ENCODE measurements at places on chromosomes 4 and X.

DNA sequence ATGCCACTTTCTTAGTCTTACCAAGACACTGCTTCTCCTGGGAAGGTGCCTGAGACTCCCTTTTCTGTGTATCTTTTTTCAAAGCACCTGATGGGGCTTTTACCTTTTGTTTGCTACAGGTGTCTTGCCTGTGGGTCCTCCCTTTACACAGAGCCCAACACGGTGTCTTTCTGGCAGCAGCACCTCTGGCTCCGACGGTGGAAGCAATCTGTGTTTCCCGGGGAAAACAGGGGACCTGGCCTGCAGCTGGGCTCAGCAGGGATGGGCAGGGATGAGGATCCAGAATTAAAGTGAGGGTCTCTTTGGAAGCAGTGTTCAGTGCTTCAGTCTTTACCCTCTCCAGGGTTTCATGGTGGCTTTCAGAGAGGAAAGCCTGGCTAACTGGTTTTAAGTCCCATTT lies 11.3 kb downstream of the POU4F2 start:
- DNase-seq = no peak

GRCh38 chrX:118945921-118946320 lies 28.5 kb upstream of the LONRF3 start:
- DNase-seq = no peak

DNA sequence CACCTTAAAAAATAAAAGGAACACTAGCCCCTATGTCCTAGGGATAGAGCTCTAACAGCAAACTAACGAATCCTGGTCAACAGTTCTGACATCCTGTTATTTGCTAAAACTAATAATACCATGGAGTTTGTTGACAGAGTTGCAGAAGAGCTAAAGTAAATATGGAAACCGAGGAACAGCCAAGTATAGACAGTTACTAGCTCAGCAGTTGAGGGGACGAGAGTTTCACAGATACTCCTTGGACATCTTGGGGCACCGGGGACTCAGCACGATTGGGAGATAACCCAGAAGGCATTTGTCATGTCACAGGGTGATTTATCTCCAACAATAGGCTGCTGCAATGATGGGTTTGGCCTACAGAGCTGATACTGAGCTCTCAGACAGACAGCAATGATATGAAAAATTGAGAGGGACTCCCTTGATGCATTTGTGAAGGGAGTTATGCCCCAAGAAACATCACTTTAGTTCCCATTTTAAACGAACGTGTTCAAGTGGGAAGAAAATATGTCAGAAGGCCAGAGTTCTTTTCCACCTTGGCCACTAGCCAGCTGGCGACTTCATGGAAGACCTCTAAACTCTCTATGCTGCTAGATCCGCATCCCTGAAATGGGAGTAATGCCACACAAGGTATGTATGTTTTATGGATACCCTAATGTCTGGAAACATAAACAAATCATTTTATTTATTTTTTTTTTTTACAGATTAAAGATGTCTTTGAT lies 48.6 kb downstream of the TSC22D3 start:
- no peak for DNase-seq

- no peak for DNase-seq
These were observed 880 bp downstream of the UNC5C start for GRCh38 chr4:95547715-95548471.

GRCh38 chrX:3204606-3205005 lies 141.8 kb downstream of the MXRA5 start:
- no peak for DNase-seq

- no peak for DNase-seq
These were observed 48.3 kb downstream of the CD99L2 start for GRCh38 chrX:150849996-150850720.

DNA sequence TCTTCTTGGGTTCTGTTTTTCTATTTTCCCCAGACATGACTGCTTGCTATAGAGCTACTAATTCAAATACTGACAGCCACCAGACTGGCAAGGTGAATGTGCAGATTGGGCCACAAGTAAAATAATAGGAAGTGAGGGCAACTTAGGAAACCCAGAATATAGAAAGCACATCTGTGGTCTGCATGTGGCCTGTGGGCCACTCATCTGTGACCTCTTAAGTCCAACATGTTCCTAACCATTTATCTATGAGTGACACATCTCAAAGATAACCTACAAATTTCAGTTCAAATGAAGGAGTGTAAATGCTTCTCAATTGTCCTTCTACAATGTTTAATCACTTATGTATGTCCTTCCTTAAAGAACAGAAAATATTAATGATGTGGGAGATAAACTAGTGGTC lies 128.9 kb downstream of the REELD1 start:
- no peak for DNase-seq

- DNase-seq = no peak
These were observed 28.7 kb downstream of the LDB2 start for GRCh38 chr4:16869594-16870245.

DNA sequence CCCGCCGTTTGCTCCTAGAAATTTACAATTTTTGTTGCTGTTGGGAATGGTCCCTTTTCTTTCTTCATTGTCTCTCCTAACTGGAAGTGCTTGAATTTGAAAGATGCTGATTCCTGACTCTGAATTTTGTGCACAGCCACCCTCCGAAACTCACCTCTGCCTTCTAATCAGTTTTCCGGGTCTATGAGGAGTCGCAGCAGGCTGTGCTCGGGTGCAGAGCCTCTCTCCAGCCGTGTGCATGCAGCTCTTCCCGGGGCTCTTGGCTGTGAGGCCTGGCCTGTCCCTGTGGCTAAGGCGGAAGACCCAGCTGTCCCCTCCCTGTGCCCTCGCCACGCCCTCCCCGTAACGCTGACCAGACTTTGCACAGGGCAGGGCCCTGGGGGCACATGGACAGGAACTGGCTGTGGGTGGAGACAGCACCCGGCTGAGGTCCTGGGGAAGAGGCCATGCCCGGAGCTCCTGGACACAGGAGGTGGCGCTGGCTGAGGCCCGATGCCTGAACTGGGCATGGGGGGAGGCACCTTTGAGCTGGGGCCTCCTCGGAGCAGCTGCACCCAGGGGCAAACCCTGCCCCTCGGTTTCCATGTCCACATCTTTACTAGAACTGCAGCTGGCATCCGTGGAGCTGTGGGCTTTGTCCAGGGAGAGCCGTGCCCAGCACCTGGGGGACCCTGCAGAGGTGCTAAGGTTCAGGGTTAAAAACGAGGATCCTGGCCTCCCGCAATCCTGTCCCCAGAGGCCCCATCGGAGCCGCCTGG lies 32.6 kb upstream of the SPON2 start:
- DNase-seq = no peak

DNA sequence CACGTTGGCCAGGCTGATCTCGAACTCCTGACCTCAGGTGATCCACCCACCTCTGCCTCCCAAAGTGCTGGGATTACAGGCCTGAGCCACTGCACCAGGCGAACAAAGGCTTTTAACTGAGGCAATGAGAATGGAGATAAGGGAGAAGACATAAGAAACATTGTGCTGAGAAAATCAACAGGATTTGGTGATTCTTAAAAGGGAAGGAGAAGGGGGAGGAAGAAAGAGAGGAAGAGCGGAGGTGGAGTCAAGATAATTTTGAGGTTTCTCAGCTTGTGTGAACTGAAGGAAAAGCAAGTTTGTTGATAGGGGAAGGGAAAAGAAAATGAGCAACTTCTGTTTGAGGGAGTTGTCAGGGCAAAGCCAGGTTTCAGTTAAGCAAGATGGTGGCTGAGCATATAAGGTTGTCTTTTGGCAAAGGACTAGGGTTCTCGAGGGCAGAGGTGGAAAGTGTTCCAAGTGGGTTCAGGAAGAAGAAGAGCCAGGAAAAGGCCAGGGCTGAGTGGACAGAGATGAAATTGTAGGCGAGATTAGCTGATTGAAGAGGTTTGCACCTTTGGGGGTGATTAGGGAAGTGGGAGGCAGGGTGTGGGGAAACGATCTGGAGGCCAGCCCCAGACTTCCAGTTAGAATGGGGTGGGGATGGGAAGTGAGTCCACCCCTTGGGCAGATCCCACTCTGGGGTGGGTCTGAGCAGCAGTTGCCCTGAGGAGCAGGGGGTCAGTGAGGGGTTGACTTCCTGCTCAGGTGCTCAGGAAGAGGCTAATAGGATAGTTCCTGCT lies 7.8 kb downstream of the DOCK11 start:
- no peak for DNase-seq

GRCh38 chr4:77163641-77164040 lies 6.6 kb downstream of the CCNG2 start:
- DNase-seq = no peak

DNA sequence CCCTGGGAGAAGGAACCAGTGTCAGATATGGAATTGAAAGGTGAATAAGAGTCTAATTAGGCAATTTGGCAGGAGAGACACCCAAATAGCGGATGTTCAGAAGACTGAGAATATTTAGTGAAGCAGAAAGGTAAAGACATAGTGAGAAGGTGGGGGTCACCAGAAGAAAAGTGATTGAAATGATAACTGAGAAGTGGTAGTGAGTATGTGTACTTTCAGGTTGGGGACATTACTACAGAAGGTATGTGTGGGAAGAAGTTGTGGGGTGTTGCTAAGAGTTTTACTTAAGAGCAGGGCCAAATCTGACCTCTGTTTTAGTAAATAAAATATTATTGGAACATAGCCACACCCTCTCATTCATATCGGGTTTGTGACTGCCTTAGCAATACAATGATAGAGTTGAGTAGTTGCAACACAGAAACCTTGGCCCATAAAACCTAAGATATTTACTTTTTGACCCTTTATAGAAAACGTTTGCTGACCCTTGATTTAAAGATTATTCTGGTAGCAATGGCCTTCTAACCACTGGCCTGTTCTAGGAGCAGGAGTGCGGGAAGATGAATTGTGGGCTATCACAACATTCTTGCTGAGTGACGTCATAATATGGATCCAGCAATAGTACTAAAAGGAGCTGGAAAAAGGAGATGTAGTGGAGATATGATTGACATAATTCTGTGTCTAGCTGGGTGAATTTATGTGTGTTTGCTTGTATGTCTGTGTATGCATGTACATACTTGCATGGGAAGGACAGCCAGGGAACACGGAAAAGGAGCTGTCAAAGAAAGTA lies 115.3 kb downstream of the HS3ST1 start:
- DNase-seq = no peak

GRCh38 chr4:95506264-95506663 lies 42.5 kb downstream of the UNC5C start:
- DNase-seq = no peak

DNA sequence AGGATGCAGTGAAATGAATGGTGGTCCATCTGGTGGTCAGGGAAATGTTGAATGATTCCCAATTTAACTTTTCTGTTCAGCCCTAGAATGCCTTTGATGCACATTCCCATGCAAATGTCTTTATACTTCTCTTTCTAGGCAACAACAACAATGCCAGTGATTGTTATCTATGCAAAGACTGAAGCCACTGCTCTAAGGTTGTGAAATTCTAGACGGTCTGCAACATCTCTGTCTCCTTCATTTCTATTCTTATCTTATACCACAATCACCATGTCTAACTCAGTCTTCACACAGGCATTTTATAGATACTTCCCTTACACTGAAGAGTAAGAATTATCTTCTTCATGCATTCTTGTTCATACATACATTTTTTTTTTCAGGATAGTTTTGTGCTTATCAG lies 84.5 kb downstream of the HPGD start:
- no peak for DNase-seq

DNA sequence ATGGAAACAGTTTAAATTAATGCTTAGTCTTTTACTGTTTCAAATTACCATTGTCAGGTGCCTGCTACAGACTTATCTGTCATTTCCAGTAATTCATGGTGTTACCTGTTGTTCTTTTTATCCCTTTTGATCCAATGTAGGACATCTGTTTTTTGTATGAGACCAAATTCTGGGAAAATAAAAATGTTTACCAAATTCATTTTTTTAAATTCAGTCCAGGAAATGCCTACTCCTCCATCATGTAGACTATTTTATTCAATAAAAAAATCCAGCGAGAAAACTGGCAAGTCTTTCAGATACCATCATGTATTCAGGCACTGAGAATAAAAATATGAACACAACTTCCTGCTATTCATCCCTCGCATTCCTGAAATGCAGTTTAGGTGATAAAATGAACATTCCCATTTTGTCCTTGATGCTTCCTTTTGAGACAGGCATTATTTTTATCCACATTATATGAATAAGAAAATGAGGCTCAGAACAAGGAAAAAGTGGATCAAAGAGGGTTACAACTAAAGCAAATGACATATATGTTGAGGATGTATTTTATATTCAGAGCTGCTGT lies 584.2 kb downstream of the SPRY1 start:
- no peak for DNase-seq

- DNase-seq = no peak
These were observed 2.7 kb upstream of the TSPAN7 start for GRCh38 chrX:38558686-38559085.

DNA sequence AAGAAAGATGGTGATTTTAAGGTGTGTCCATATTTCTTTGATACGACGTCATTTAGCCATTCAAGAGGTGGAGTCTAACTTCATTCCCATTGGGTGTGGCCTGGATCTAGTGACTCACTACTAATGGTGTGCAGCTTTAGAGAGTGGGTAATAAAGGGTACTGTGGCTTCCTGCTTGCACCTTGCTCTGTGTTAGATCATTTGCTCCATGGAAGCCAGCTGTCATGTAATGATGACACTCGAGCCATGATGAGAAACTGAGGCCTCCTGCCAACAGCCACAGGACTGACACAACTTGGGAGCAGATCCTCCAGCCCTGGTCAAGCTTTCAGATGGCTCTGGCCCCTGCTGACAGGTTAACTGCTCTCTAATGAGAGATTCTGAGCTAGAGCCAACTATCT lies 82.0 kb downstream of the UNC5C start:
- DNase-seq = no peak

DNA sequence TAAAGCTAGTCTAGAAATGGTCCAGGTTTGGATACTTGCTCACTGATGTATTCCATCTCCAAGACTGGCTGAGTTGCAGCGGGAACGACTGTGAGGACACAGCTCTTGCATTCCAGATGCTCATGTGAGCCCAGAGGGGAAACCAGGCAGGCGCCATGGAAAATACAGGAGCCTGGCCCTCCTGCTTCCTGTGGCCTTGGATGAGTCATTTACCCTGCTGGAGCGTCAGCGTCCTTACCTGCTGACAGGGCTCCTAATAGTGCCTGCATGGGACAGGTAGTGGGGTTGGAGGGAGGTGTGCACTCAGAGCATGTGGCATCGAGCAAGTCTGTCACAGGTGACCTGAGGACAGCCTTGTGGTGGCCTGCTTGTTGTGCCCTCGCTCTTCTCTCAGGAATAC lies 69.4 kb downstream of the NSG1 start:
- DNase-seq = no peak

DNA sequence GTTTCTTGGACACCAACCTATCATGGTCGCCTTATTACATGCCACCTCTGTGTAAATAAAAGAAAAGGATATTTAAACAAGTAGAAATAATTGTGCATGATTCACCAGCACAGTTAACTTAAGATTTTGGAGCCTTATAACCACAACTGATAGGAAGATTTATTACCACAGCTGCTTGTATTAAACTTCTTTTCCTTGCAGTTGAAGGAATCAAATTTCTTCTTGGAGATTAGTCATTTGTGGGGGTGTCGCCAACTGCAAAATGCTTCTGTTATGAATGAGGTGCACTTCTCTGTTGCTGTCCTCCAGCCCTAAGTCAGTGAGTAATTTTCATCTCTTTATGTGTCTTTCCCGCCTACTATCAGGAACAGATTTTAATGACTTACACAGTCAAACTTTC lies 73.3 kb downstream of the OR13H1 start:
- DNase-seq = no peak
